Iris pigment epithelial cell (primary cell): ENCODE measurements at places on chromosomes 2 and 18.

- DNase-seq: no peak
Measured at GRCh38 chr2:8939486-8940114, 63.9 kb downstream of the MBOAT2 start.

GRCh38 chr18:78411539-78411938 is 568.1 kb upstream of the SALL3 start:
- no peak for DNase-seq

- no peak for DNase-seq
Measured at GRCh38 chr2:39541011-39541930, 104.2 kb upstream of the MAP4K3 start.

GRCh38 chr2:111686994-111687393 is 197.0 kb downstream of the ANAPC1 start:
- no peak for DNase-seq

DNA sequence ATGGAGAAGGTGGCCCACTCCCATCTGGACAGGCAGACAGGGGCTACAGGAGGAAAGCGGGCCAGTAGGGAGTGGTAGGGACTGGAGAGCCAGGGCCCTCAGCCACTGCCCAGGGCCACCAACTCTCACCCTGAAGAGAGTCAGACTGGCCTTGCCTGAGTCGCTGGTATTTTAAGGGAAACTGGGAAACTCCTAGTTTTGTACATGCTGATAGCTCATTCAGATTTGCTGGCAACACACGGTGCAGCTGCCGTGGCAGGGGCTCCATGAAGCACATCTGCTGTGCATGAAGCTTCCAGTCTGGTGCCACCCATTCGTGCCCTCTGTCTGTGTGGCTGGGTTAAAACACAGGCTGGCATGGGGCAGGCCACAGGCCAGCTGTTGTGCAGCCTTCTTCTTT is 137.3 kb upstream of the GLI2 start:
- DNase-seq: no peak

GRCh38 chr2:85057226-85057962 is 75.8 kb upstream of the TCF7L1 start:
- DNase-seq: no peak

GRCh38 chr2:120988700-120989511 is 253.2 kb downstream of the GLI2 start:
- DNase-seq: no peak

- DNase-seq: peak; percentile 53
Measured at GRCh38 chr2:235864733-235865515, 303.3 kb downstream of the GBX2 start.

- no peak for DNase-seq
Measured at GRCh38 chr2:186734957-186735734, 41.3 kb downstream of the FAM171B start.

DNA sequence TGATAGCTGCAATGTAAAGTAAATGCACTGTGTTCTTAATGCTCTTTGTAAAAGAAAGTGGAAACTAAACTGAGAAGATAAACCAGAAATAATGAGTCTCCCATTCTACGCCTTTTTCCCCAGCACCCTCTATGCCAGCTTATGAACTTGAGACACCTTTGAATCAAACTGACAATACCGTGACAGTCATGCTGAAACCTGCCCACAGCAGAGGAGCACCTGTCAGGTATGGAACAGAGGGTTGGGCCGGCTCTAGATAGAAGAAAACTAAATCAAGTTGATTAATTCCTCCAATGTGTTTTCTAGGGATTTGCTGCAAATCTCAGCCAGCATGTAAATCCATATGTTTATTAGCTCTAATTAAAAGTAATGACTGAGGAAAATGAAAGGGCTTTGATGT is 520.6 kb upstream of the RAB12 start:
- DNase-seq: no peak

DNA sequence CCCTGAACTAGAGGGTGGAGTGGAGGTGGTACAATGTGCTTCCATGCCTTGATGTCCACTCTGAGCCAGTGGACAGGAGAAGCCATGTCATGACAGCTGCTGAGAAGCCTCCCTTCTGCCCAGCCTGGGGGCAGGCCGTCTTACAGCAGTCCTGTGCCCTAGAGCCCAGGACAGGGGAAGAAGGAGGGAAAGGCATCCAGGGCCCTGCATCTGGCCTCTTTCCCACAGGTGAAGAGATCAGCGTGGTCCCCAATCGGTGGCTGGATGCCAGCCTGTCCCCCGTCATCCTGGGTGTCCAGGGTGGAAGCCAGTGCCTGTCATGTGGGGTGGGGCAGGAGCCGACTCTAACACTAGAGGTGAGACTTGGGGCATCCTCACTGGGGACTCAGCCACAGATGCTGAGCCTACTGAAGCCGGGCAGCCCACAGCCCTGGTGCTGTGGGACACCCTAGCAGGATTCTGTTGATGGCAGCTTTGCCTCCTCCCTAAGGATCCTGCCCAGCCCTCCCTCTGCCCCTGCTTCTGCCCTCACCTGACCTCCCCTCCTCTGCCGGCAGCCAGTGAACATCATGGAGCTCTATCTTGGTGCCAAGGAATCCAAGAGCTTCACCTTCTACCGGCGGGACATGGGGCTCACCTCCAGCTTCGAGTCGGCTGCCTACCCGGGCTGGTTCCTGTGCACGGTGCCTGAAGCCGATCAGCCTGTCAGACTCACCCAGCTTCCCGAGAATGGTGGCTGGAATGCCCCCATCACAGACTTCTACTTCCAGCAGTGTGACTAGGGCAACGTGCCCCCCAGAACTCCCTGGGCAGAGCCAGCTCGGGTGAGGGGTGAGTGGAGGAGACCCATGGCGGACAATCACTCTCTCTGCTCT is 3.1 kb downstream of the IL36RN start:
- no peak for DNase-seq

- DNase-seq: peak; percentile 68
Measured at GRCh38 chr2:237154082-237154638, 68.5 kb downstream of the COPS8 start.

GRCh38 chr2:239465017-239466001 is 64.5 kb upstream of the HDAC4 start:
- no peak for DNase-seq

GRCh38 chr2:197348721-197349360 is 38.3 kb upstream of the ANKRD44 start:
- no peak for DNase-seq

DNA sequence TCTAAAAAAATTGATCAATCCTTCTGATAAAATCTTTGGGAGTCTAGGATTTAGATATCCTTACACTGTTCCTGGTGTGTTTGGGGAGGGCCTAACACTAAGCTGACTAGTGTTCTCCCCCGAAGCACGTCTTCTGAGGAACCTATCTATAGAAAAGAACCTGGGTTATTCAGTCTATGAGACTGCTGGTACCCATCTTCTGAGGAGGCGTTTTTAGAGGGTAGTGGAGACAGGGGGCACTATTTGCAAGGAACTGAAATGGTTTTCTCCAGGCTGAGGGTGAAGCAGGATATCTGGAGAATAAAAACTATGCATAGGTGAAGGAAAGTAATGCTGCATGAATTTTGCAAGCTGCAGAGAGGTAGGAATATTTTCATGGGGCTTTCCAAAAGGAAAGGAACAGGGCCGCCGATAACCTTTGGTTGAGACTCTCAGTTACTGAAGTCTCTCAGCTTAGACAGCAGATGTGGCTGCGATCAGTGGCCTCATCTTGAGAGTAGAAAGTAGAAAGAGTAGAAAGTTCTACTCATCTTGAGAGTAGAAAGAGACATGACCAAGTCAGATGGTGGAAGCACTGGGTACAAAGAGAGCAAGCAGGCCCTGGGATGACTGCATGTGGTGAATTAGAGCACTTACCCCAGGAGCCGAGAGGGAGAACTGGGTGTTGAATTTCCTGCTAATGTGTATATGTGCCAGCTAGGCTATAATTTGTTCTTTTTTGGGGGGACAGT is 31.8 kb upstream of the KCNE4 start:
- DNase-seq: no peak

- no peak for DNase-seq
Measured at GRCh38 chr18:67540559-67540958, 24.0 kb upstream of the DSEL start.

- DNase-seq: no peak
Measured at GRCh38 chr2:176160986-176161824, 4.1 kb downstream of the HOXD3 start.

- DNase-seq: no peak
Measured at GRCh38 chr2:20172273-20173055, 52.5 kb downstream of the SDC1 start.

DNA sequence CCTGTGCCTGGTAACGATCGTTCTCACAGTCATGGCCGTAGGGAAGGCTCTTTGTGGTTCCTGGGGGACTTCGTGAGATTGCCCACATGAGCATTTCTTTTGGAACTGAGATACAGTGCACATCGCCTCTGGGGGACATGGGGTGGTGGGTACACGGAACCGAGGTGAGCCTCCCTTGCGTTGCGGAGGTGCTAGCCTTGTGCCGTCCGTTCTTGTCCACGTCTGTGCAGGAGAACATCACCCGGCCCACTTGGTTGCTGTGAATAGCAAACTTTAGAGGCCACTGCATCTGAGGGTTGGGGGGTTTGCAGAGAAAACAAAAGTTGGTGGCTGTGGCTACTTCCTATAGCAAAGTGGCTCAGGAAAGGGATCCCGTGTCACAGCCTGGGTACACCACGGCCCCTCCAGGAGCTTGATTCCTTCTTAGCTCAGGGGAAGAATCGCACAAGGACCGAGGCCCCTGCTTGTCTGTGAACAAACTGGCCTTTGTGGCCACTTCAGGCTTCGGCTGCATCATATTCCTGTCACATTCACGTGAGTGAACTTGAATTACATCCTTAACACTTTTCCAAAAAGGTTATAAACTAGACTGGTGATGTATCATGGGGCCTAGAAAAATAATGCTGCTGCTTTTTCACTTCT is 72.6 kb downstream of the LRRFIP1 start:
- DNase-seq: no peak

DNA sequence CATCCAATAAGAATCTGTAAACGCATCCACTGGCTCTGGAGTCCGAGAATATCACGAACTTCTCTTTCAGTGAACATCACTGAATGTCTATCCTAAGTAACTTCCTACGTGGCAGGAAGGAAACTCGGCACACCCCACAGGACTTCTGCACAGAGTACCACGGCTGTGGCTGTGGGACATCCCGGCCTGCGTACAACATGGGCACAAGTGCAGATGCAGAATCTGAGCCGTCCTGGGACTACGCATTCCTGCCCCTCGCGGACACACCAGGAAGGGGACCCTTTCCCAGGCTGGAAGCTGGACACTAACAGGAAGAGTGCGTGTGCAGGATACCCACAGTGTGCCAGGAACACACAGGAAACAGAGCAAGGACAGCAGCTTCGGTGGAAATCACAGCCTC is 60.6 kb downstream of the ZNF516 start:
- no peak for DNase-seq

DNA sequence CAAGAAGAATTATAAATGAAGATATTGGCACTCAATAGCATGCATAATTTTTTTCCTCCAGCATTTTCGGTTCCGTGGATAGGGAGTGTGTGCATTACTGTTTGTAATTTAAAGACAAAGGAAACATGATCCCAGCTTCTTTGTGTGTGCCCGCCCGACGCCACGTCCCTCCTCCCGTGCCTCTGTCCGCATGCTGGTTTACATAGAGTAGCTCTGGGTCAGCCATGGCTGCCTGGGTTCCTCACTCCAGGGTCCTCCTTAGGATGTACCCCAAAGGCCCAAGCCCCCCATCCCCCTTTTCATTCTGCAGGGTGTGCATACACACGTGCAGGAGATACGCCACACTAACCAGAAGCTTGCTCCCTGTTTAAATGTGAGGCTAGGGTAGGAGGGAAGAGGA is 214.7 kb downstream of the KLHL29 start:
- no peak for DNase-seq

GRCh38 chr2:237390235-237390634 is 23.7 kb downstream of the COL6A3 start:
- DNase-seq: no peak

DNA sequence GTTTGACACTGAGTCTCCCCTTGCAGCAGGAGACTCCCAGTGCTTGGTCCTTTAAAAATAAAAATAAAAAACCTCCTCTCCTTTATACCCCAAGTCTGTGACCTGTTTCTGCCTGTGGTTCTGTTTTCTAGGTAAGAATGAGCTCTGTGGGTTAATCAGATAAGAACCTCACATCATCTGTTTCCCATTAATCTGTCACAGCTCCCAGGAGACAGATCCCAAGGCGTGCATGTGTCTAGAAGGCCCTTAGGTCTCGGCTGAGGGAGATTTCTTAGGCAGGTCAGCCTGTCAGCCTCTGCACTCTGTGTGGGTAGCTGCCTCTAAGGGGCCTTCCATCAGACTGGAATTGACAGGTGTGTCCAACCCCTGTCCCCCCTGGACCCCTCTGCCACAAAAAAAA is 80.7 kb downstream of the FHOD3 start:
- no peak for DNase-seq

- peak; percentile 42 for DNase-seq
Measured at GRCh38 chr2:182240862-182241371, 185.9 kb downstream of the PDE1A start.

GRCh38 chr18:7415081-7415894 is 151.8 kb upstream of the PTPRM start:
- DNase-seq: peak; percentile 71

DNA sequence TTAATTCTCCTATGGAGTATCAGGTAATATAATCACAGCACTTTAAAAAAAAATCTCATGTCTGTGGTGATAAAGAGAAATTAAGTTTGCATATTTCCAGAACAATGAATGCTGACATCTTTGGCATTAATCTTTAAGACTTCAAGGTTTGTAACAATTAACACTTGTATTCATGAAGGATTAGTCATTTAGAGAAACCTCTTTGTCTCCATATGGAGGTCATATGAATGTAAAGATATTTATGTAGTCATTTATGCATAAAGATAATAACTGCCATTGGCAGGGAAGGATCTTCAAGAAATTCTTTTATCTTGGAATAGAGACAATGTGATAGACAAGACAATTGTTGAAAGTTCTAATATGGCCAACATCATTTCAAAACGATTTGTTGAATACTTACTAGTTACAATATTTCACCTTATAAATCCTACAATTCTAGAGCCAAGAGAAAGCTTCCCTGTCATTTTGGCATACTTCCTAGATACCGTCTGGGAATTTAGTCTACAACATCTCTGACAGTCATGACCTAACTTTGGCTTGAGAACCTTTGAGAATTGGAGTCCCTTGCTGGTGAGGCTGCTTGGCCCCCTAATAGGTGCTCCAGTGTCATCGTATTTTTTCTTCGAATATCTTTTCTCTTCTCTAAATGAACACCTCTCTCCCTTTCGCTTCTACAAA is 33.6 kb downstream of the RASGRP3 start:
- DNase-seq: no peak

- DNase-seq: no peak
Measured at GRCh38 chr2:15385184-15385583, 175.9 kb downstream of the NBAS start.

DNA sequence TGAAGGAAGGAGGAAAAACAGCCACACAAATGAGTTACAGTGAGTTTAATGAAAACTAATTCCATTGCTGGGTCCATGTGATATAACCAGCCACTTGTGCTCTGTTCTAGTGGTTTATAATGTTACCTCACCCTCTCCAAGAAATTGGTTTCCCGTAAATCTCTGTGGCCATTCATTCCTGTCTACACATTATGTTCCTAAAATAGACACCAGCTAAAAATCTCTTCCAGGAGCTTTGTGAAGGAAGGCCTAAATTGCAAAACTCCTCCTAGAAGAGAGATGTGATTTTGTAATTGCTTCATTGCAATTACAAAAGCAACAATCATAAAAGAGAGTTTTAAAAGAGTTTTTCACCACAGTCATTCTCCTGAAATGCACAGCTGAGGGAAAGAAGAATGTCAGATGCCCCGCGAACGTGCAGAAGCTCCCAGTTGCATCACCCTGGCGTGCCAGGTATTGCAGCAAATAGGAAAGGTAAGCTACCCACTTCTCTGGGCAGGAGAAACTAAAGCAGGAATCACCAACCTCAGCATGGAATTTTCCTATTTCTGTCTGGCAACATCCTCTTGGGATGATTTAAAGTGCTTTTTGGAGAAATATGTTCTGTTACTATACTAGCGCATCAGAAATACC is 1.7 kb downstream of the SCN1A start:
- DNase-seq: peak; percentile 37
